PC-9 (cell line): ENCODE measurements at places on chromosomes 4 and X.

- no peak for DNase-seq
Measured at GRCh38 chr4:7092026-7092425, 24.2 kb upstream of the GRPEL1 start.

- DNase-seq, result peak; percentile 50
Measured at GRCh38 chrX:150324035-150324728, 38.9 kb upstream of the MAMLD1 start.

DNA sequence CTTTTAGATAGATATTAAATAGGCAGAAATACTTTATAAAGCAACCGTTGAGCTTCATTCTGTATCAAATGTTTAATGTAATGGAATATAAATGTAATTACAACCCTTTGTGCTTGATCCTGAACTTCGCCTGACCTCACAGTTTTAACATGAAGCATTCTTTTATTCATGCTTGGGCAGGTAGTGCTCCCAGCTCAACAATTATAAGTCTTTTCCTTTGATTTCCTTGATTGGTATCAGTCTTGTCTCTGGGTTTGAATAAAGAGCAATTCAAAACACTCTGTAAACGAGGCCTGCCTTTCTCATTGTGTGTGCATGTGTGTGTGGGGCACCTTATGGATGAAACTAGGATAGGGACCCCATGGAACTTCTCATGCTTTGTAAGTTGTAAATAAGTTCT, 6.8 kb downstream of the METAP1 start:
- no peak for DNase-seq

DNA sequence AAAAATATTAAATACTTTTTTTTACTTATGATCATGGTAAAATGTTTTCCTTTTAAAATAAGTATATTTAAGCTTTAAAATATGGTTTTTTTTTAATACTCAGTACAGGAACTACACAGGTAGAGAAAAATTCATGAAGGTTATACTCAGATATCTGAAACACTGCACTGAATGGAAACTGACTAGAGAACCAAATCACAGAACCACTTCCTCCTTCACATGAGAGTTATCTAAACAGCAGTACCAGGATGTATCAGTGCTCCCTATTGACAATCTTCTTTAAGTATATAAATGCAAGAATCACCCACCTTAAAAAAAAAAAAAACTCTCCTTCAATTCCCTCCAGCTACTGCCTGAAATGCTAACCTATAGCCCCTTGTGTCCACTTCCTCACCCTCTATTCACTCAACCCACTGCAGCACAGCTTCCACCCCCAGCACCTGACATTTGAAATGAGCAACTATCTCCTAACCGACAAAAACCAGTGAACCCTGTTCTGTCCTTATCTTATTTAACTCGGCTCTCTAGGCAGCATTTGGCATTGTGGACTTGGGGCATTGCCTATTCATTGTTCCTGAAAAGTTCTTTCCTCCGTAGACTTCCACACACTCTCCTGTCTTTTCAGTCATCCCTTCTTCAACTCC, 9.1 kb downstream of the SLC7A3 start:
- DNase-seq, result no peak

GRCh38 chr4:2767705-2768074, 11.6 kb upstream of the TNIP2 start:
- DNase-seq, result no peak

DNA sequence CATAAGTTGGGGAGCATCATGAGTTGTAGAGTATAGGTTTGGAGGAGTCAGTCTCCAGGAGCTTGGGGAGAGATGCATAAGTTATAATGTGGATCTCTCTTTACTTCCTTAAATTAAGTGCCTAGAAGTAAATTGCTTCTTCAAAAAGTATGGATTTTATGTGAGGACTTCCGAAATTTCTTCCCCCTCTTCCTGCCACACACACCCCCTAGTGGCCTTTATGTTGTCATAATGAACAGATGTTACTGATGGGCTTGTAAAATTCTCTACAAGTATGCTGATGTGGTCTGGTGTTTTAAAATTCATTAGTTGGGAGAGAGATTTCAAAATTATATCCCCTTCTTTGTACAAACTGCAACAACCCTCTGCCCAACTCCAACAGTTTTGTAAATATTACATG, 2.3 kb upstream of the METTL14 start:
- no peak for DNase-seq

DNA sequence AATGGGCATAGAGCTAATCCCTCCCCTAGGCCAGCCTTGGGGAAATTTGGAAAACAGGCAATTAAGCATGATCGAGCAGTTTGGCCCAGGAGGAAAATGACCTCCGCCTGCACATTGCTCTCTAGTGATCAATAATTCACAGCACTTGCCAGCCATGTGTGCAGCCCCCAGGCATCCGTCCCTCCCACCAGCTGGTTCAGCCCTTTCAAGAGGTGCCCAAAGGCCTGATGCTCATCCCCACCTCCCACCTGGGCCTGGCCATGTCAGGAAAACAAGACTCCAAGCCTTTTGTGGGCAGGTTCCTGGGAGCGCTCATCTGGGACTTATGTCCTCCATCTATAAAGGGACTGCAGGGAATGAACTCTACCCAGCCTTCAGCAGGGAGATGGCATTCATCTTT, 17.5 kb upstream of the PPP2R2C start:
- no peak for DNase-seq

- DNase-seq, result peak; percentile 18
Measured at GRCh38 chrX:155966876-155967275, 30.6 kb upstream of the IL9R start.

- no peak for DNase-seq
Measured at GRCh38 chrX:72021975-72022374, 109.7 kb downstream of the RTL5 start.

- DNase-seq, result peak; percentile 3
Measured at GRCh38 chr4:65383589-65384305, 286.5 kb downstream of the EPHA5 start.

- DNase-seq, result no peak
Measured at GRCh38 chr4:38873290-38873944, 5.8 kb downstream of the FAM114A1 start.

- DNase-seq, result no peak
Measured at GRCh38 chr4:168817370-168817769, 192.7 kb downstream of the CBR4 start.
